Astrocyte of the hippocampus (primary cell): ENCODE measurements at places on chromosomes 3 and 15.

DNA sequence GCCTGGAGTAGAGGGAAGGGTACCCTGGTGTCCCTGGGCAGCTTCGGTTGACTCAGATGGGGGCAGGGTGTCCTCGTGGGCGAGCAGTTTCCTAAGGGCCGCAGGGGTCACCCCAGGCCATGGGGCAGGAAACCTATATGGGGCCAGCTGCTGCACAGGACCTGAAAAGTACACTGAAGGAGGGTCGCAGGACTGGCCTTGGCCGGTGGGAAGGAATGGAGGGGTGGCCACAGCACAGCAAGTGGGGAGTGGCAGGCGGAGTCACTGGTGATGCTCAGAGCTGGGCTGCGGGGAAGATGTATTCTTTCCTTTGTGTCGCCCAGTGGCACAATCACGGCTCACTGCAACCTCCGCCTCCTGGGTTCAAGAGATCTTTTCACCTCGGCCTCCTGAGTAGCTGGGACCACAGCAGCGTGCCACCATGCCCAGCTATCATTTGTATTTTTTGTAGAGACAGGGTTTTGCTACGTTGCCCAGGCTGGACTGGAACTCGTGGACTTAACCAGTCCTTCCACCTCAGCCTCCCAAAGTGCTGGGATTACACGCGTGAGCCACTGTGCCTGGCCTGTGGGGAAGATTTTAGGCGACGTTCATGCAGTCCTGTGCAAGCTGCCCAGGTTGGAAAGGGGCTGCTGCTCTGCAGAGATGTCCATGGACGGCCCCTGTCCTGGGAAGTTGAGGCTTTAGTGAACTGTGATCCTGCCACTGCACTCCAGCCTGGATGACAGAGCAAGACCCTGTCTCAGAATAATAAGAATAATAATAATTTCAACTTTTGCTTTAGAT, 57.2 kb downstream of the EFCAB12 start:
- DNase-seq = no peak

DNA sequence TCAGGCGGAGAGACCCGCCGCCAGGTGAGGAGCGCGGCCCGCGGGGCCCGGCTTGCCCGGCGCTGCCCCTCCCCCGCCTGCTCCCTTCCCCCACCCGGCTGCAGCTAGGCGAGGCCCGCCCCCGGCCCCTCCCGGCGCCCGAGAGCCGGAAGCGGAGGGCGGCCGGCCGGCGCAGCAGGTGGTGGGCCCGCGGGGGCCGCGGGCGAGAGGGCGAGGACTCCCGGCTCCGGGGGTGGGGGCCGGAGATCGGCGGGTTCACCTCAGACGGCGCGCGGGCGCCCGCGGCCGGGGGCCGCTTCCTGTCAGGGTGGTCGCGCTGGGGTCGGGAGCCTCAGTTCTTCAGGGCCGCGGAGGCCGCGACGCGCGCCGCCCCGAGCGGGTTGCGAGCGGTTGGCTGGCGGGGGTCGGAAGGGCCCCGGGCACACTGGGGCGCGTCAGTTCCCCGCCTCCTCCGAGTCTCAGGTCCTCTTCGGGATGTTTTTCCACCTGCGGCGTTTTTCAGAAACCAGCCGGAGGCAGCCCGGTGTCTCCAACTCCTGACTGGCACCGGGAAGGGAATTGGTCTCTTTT, 395 bp downstream of the ZFAND6 start:
- DNase-seq = peak; percentile 65

- DNase-seq = no peak
Measured at GRCh38 chr15:54605556-54605955, 591.2 kb downstream of the RSL24D1 start.

DNA sequence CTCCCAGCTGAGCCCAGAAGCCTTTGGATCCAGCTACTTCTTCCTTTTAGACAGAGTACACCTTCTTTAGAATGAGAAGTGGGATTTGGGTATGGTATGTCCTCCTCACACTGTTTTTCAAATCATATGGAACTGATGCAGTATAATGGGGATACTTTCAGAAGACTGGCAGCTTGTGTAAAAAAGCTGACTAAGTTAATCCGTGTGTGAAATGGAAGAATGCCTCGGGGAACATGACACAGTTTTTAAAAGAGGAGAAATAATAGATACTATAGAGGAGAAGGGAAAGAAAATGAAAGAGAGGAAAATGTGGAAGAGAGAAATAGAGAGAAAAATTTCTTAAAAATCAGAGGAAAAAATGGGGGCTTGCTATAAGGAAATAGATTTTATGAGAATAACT, 47.7 kb downstream of the TUSC7 start:
- no peak for DNase-seq

GRCh38 chr15:27679731-27680471, 419.2 kb downstream of the OCA2 start:
- peak; percentile 81 for DNase-seq

DNA sequence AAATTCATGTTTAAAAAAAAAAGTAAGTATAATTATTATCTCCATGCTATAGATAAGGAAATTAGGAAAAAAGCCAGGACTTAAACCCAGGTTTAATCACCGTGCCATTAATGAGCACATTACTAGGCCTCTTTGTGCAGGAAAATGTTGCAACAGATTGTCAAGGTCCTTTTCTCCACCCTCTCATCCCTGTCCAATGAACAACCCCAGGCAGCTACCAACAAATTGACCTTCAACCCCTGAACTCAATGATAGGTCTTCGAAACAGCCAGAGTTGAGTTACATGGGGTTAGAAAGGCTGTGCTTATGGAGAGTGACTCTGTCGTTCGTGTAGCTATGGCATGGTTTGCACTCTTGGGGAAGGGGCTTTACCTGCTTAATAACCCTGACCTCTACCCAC, 84.2 kb upstream of the CTNNB1 start:
- DNase-seq = no peak

GRCh38 chr3:170641510-170642236, 55.8 kb upstream of the SLC7A14 start:
- DNase-seq = peak; percentile 20

- DNase-seq = no peak
Measured at GRCh38 chr3:133563186-133563591, 10.3 kb upstream of the CDV3 start.

GRCh38 chr3:171282041-171282440, 178.2 kb downstream of the TNIK start:
- DNase-seq = peak; percentile 61

GRCh38 chr3:40068636-40069035, 240.9 kb upstream of the EIF1B start:
- no peak for DNase-seq

- no peak for DNase-seq
Measured at GRCh38 chr15:99252326-99252725, 1.0 kb downstream of the LRRC28 start.

GRCh38 chr3:148532326-148532725, 165.4 kb upstream of the AGTR1 start:
- peak; percentile 8 for DNase-seq

DNA sequence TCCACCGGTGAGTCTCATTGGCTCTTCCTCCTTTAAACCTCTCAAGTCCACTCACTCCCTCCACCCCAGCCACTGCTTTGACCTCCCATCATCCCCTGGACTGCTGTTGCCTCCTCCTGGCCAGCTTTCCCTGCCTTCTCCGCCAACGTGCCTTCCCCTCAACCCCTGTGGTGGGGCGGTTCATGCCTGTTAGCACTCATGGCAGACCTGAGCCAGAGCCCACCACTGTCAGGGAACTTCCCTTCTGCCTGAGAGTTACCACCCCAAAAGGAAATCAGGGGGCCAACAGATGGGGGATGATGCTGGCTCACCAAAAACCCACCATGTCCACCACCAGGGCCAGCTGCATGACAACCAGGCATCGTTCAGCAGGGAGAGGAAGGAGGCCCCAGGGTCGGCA, 44.2 kb upstream of the SLC6A1 start:
- DNase-seq = no peak

- peak; percentile 56 for DNase-seq
Measured at GRCh38 chr15:62491642-62492041, 326.6 kb upstream of the C2CD4B start.

GRCh38 chr15:77775837-77776236, 143.1 kb upstream of the LINGO1 start:
- DNase-seq = no peak

- DNase-seq = no peak
Measured at GRCh38 chr3:154193000-154193615, 71.9 kb downstream of the ARHGEF26 start.

DNA sequence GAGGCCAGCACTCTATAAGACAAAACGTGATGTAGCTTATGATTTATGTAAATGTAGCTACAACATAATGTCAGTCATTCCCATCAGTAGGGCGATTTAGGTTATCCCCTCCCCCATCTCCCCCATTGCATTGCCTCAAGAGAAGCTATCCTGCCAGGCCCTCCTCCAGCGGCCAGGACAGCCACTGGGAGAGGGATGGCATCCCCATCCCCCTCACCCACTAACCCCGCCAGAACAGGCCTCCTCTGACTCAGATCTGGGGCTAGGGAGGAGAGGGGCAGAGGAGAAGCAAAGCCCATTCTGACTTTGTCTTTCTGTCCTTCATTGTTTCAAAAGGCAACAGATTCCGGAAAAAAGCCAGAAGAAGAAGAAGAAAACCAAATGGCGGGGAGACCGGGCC, 32.6 kb upstream of the ESYT3 start:
- no peak for DNase-seq

GRCh38 chr3:97927704-97928103, 44.5 kb downstream of the RIOX2 start:
- DNase-seq = peak; percentile 41

DNA sequence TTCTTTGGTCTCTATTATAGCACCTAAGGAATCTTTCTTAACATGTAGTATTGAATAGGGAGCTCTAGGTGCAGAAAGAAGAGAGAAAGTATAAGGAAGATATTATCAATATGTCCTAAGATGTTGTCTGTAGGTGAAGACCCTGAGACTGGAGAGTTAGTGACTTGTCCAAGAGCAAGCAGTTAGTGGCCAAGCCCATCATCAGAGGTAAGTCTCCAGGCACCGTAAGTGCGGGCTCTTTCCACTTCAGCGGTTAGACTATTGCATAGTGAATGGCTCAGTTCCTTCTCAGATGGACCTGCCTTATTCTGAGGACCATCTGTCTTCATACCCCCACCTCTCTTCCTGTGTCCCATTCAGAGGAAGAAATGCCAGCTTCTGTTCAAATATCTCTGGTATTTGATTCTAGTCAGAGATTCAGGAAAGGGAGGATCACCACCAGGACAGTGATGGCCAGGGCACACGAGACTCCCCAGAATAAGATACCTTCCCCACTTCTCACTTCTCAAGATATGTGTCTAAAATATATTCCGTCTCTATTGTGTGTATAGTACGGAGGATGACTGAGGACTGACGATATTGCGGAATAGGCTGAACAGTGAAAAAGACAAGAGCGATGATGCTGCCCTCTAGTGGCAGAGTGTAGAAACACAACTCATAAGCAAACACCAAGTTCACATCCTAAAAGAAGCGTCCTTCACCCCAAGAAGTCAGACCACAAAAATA, 19.1 kb upstream of the ADGRG7 start:
- peak; percentile 81 for DNase-seq

GRCh38 chr3:21647961-21648360, 103.0 kb downstream of the ZNF385D start:
- no peak for DNase-seq

- no peak for DNase-seq
Measured at GRCh38 chr15:63111481-63111880, 10.2 kb upstream of the LACTB start.

GRCh38 chr15:37100966-37101215, 542 bp upstream of the MEIS2 start:
- no peak for DNase-seq

- peak; percentile 23 for DNase-seq
Measured at GRCh38 chr15:66484539-66485112, 12.9 kb downstream of the SNAPC5 start.

DNA sequence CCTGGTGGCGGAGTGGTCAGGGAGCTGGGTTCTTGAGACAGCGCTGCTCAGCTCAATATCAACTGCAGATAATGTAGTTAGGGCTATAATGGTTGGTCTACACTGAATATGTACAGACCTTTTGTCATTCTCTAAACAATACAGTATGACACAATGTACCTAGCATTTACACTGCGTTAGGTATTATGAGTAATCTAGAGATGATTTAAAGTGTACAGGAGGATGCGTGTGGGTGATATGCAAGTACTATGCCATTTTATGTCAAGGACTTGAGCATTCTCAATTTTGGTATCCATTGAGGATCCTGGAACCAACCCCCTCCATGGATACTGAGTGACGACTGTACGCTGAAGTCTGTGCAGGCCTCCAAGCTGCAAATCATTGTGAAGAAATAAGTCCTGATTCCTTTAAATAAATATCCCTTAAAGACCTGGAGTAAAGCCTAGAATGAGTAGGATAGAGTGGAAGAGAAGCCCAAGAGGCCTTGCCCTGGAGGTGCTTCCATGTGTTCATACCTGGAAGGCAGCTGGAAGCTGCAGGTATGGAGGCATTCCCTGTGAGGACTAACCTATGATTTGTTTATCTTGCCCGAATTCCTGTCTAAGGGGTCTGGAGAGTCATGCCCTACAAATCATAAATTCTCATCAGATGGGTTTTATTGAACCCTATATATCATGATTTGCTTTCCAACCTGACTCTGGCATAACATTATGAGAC, 15.7 kb upstream of the RTP1 start:
- DNase-seq = no peak

- peak; percentile 79 for DNase-seq
Measured at GRCh38 chr3:36663666-36664291, 100.6 kb downstream of the DCLK3 start.

DNA sequence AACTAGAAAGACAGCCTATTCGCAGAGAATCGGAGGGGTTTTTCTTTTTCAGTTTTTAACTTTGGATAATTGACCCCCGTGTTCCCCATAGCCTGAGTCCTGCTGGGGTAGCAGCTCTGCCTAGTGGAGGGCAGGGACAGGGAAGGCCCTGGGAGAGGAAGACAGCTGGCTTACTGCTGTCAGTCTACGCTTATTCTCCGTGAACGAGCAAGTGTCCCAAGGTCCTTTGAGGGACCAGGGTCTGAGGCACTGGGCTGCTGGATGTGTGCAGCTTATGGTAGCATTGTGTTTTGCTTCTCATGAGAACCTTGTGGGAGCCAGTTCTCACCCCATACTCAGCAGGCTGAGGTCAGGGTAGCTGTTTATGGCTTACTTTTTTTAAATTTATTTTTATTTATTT, 3.0 kb downstream of the LIMD1 start:
- no peak for DNase-seq

DNA sequence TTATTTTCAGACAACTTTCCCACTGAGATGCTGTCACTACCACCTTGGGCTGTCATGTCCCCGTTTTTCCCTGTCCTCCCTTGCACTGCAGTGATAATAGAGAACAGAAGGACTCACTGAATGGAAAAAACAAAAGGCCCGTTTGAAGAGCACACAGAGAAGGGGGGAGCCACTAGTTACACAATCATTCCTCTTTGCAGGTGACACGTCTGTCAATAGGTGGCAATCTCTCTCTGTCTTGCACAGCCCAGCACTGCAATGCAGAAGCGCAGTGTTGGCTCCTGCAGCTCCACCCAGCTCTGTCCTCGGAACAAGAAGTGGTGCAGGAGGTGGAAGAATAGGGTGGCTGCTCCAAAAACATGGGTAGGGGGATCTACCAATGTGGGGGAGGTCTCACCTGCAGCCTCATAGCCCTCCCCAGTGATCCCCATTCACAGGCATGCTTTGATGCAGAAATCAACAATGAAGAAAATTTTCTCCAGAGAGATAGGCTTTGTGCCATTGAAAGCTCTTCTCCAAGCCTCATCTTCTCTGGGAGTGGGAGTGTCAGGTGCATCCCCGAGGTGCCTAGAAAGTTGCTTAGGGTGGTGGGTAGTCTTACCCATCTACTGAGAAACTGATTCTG, 31.8 kb downstream of the FSTL1 start:
- DNase-seq = peak; percentile 65
